ENCODE measurements at places on chromosomes 5 and 9. TPM values are rescaled to one million over a fixed set of nuclear protein-coding genes. Genes with fewer than 3 reads are reported as not detected.

The CWC27 gene
- total RNA-seq = 71.1 TPM

The FBLL1 gene
- total RNA-seq = 1.1 TPM

The TENT4A gene
- total RNA-seq = 25.5 TPM

The TLN1 gene
- total RNA-seq = 104 TPM

The ADRB2 gene
- total RNA-seq = 0.80 TPM

The PCDHGB5 gene
- 1.0 TPM for total RNA-seq

The SAPCD2 gene
- total RNA-seq = 20.8 TPM

The PCDHA3 gene
- 2.9 TPM for total RNA-seq

The ABL1 gene
- total RNA-seq = 78.8 TPM

The SH3GL2 gene
- total RNA-seq = 7.7 TPM

The SLC6A3 gene
- 0.08 TPM for total RNA-seq

- H3K27ac ChIP-seq = no peak overlapping the region
- H3K4me3 ChIP-seq = no peak overlapping the region
- H3K27me3 ChIP-seq = no peaks in the 10 kb centered on the region
- no peaks in the 10 kb centered on the region for H3K4me1 ChIP-seq
- no peaks in the 10 kb centered on the region for H3K36me3 ChIP-seq
Measured at GRCh38 chr9:106795031-106795430, 67.9 kb upstream of the ZNF462 start.

DNA sequence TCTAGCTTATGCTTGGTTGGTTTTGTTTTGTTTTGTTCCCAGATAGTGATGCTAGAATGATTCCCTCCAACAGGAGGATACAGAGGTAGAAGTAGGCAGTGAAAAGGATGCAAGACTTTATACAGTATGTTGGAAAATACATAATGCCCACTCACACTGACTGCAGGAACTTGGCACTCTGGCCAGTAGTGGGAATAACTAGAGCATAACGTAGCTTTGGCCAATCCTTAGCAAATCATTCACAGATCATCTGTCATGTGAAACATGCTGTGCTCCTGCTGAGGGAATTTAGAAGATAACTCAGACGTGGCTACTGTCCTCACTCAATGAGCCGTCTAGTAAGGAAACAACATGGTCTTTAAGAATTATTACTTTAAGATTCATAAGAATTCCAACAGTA is 13.5 kb downstream of the CFAP90 start:
- H3K4me3 ChIP-seq = no peak overlapping the region
- DNase-seq = no peak
- no peaks in the 10 kb centered on the region for H3K36me3 ChIP-seq
- H3K4me1 ChIP-seq = no peaks in the 10 kb centered on the region
- no peaks in the 10 kb centered on the region for H3K27me3 ChIP-seq

- no peaks in the 10 kb centered on the region for H3K27me3 ChIP-seq
- H3K4me1 ChIP-seq = no peaks in the 10 kb centered on the region
- no peak for DNase-seq
- no peaks in the 10 kb centered on the region for H3K36me3 ChIP-seq
Measured at GRCh38 chr5:944992-945685, 52.5 kb downstream of the TRIP13 start.

DNA sequence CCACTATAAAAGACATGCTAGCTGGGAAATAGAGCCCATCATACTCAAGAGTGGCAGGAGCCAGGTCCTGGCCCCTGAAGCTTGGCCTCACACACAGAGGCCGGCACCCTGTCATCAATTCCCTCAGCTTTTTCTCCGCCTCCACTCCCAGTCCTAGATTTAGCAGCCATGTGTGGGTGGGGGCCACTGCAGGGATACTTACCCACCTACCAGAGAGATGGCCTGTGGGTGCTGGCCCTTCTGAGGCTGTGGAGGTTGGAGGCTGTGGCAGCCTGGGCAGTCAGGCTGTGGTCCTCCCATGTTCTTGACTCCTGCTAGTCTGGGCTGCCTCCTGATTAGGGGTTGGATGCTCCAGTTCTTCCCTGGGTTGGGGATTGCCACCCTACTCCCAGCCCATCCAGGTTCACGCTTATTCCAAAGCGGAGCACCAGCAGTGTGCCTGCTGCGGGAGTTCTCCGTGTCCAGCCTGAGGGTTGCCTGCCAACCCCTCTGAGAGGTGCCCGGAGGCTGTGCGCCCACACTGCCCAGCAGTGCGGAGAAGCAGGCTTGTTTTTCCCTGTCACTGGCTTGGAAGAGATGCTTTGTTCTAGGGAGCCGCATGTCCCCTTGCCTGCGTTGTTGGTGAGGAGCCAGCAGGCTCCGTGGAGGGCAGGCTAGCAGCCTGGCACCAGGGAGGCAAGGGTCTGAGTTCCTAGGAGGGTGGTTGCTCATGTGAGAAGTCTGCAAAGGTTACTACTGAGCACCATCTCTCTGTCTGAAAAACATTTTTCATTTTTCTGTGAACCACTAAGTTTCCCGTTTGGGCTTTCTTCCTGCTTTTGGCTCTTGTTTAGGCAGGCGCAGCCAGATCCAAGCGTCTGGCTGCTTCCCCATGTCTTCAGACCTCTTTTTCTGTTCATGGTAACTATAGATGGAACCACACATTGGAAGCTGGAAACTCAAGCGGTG is 7.5 kb downstream of the SLC22A5 start:
- no peaks in the 10 kb centered on the region for H3K36me3 ChIP-seq
- H3K4me3 ChIP-seq = no peak overlapping the region
- H3K27me3 ChIP-seq = peaks cover 2% of the 10 kb centered on the region
- DNase-seq = no peak
- H3K27ac ChIP-seq = no peak overlapping the region

GRCh38 chr9:119963258-119963797 is 594.1 kb upstream of the BRINP1 start:
- DNase-seq = peak; percentile 91
- no peaks in the 10 kb centered on the region for H3K27me3 ChIP-seq
- no peaks in the 10 kb centered on the region for H3K4me1 ChIP-seq
- H3K4me3 ChIP-seq = no peak overlapping the region
- no peaks in the 10 kb centered on the region for H3K36me3 ChIP-seq

GRCh38 chr5:96861076-96861475 is 15.2 kb upstream of the ERAP2 start:
- no peaks in the 10 kb centered on the region for H3K27me3 ChIP-seq
- peaks cover 6% of the 10 kb centered on the region for H3K4me1 ChIP-seq
- H3K4me3 ChIP-seq = no peak overlapping the region
- DNase-seq = no peak
- no peak overlapping the region for H3K27ac ChIP-seq
- no peaks in the 10 kb centered on the region for H3K36me3 ChIP-seq

DNA sequence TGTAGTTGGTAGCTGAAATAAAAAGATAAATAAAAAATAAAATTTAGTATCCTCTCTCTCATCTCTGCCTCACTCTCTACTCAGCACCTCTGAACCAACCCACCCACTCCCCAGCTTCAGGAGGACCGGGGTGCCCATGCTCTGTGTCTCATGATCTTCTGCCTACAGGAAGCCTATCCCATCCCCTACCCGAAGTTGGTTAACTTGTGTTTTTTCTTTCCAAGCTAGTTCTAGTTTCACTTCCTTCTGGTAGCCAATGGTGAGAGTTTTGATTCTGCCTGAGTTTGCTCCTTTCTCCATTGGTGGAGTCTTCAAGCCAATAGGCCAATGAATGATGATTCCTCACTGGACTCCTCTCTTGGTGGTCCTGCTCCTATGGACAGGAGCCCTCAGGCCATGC is 32.1 kb downstream of the SNX24 start:
- no peaks in the 10 kb centered on the region for H3K36me3 ChIP-seq
- peaks cover 7% of the 10 kb centered on the region for H3K4me1 ChIP-seq
- no peak overlapping the region for H3K4me3 ChIP-seq
- H3K27ac ChIP-seq = no peak overlapping the region
- DNase-seq = no peak

- peak; percentile 21 for DNase-seq
- H3K4me1 ChIP-seq = no peaks in the 10 kb centered on the region
- no peaks in the 10 kb centered on the region for H3K36me3 ChIP-seq
- H3K27me3 ChIP-seq = no peaks in the 10 kb centered on the region
- no peak overlapping the region for H3K27ac ChIP-seq
Measured at GRCh38 chr9:126309427-126310189, 17.0 kb upstream of the MVB12B start.

DNA sequence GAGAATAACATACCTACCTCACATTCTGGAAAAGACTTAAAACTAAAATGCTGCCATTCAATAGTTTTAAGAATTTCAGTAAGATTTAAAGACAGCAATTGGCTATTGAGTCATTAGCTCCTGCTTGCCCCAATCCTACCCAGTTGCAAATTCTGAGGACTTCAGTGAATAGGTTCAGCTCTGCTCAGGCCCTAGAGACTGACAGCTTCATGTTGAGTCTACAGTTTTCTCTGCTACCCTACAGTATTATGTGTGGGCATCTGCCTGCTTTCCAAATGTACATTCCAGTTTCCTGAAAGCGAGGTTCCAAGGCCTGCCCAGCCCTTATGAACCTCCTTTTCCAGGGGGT is 61.5 kb downstream of the ARSB start:
- H3K4me3 ChIP-seq = no peak overlapping the region
- no peaks in the 10 kb centered on the region for H3K36me3 ChIP-seq
- H3K4me1 ChIP-seq = peaks cover 33% of the 10 kb centered on the region
- H3K27me3 ChIP-seq = no peaks in the 10 kb centered on the region
- H3K27ac ChIP-seq = no peak overlapping the region

GRCh38 chr9:87382900-87383299 is 114.8 kb upstream of the DAPK1 start:
- H3K4me3 ChIP-seq = no peak overlapping the region
- no peaks in the 10 kb centered on the region for H3K27me3 ChIP-seq
- H3K27ac ChIP-seq = no peak overlapping the region
- H3K36me3 ChIP-seq = no peaks in the 10 kb centered on the region

GRCh38 chr5:178672630-178673029 is 45.8 kb upstream of the CLK4 start:
- no peaks in the 10 kb centered on the region for H3K36me3 ChIP-seq
- H3K27me3 ChIP-seq = no peaks in the 10 kb centered on the region
- DNase-seq = no peak
- H3K4me3 ChIP-seq = no peak overlapping the region

GRCh38 chr5:10655161-10655971 is 91.5 kb downstream of the ANKRD33B start:
- no peak overlapping the region for H3K4me3 ChIP-seq
- no peaks in the 10 kb centered on the region for H3K36me3 ChIP-seq
- no peak overlapping the region for H3K27ac ChIP-seq
- H3K4me1 ChIP-seq = no peaks in the 10 kb centered on the region
- H3K27me3 ChIP-seq = no peaks in the 10 kb centered on the region

DNA sequence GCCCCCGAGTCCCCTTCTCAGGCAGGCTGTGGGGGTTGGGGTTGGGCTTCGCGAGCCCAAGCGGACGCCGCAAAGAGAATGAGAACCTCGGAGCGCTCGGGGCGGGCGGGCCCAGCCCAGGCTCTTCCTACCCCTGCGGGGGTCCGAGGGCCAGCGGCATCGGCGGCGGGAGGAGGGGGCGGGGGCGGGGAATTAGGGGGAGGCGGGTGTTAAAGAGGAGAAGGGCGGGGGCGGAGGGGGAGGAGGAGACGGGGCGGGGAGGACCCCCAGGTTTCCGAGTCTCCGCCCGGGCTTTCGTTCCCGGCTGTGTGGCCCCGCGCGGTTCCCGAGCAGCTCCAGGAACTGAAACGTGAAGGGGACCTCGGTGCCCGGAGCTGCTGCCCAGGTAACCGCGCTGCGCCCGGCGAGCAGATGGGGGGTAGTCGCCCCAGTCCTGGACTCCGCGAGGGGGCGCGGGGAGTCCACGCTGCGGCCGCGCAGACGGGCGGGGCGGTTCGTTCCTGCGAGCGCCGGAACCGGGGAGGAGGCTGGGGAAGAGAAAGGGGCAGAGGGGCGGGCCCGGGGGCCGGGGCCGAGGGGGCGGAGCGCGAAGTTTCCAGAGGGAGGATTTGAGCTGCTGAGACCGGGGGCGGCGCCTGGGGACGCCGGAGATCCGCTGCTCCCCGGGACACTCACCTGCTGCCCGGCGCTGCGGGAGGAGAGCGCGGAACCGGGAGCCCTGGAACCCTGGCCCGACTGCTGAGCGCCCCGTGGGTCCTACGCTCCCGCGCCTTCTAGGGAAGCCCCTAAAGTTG is 38.4 kb upstream of the PLEKHG4B start:
- H3K4me1 ChIP-seq = no peaks in the 10 kb centered on the region
- H3K27ac ChIP-seq = no peak overlapping the region
- no peaks in the 10 kb centered on the region for H3K36me3 ChIP-seq
- peak; percentile 94 for DNase-seq
- H3K4me3 ChIP-seq = peak overlapping the region; percentile 73
- peaks cover 58% of the 10 kb centered on the region for H3K27me3 ChIP-seq

DNA sequence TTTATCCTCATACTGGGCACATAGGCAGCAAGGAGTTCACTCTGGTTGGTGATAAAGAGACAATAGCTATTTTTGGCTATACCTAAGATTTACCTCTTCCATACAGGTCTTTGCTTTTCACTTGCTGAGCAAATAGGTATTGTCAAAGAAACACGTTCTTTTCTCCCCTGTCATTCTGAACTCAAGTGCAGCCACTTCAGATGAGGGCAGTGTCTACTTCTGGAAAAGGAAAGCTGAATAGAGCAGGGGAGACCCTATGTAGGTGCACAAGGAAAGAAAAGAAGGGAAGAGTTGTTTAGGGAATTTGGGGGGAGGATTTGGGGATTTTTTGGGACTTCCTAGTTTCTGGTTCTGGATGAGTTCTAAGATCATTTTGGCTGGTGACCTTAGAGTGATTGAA is 109.6 kb downstream of the ATP10B start:
- H3K27me3 ChIP-seq = no peaks in the 10 kb centered on the region
- no peak for DNase-seq
- H3K27ac ChIP-seq = no peak overlapping the region
- H3K4me3 ChIP-seq = no peak overlapping the region
- no peaks in the 10 kb centered on the region for H3K36me3 ChIP-seq

- no peak overlapping the region for H3K27ac ChIP-seq
- no peaks in the 10 kb centered on the region for H3K4me1 ChIP-seq
- no peaks in the 10 kb centered on the region for H3K27me3 ChIP-seq
- no peak for DNase-seq
Measured at GRCh38 chr5:123945548-123945947, 433.6 kb downstream of the CSNK1G3 start.

DNA sequence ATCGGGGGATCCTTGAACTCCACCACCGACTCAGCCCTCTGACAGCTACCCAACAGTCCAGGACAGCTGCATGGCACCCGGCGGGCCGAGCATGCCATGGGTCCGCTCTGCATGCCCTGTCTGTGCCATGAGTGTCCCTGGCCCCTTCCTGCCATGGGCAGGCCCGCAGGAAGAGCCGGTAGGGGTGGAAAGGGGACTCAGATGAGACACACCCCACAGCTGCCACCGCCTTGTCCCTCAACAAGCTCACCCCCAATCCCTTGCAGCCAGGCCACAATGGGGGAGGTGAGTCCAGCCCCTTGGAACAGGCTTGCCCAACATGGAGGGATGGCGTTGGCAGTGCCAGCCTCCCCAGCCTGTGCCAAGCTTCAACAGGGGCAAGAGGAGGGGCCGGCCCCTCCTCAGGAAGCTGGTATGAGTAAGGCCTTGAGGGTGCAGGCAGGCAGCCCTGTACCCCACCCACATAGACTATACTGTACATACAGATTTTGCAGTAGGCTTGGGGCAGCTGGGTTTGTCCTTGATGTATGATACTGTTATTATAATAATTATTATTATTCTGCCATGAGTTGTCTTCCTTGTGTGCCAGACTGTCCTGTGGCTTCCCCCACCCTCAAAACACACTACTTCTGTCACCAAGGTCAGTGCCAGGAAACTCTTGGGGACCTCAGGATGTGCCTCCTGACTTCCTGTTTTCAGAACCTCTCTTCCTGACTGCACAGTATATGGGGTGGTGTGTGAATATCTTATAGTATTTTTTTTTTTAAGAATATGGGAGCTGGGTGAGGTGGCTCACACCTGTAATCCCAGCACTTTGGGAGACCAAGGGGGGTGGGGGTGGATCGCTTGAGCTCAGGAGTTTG is 12.0 kb upstream of the SLC34A1 start:
- no peaks in the 10 kb centered on the region for H3K4me1 ChIP-seq
- no peak overlapping the region for H3K4me3 ChIP-seq
- DNase-seq = peak; percentile 43
- no peak overlapping the region for H3K27ac ChIP-seq
- no peaks in the 10 kb centered on the region for H3K27me3 ChIP-seq
